ENCODE measurements at places on chromosomes 16 and 17. TPM values are rescaled to one million over a fixed set of nuclear protein-coding genes. Genes with fewer than 3 reads are reported as not detected.

SPECC1 gene
- polyA plus RNA-seq = 27.7 TPM

TLCD2 gene
- 0.47 TPM for polyA plus RNA-seq

DECR2 gene
- polyA plus RNA-seq = 58.5 TPM

NETO2 gene
- 9.4 TPM for polyA plus RNA-seq

SDR42E2 gene
- 0.08 TPM for polyA plus RNA-seq

TUBB3 gene
- polyA plus RNA-seq = 393 TPM

TP53TG3B gene
- polyA plus RNA-seq = not detected

POLR3E gene
- polyA plus RNA-seq = 125 TPM

MPP3 gene
- 3.1 TPM for polyA plus RNA-seq

ZP2 gene
- not detected for polyA plus RNA-seq

RNF222 gene
- polyA plus RNA-seq = not detected

G6PC1 gene
- polyA plus RNA-seq = not detected

CLEC3A gene
- polyA plus RNA-seq = not detected

TP53TG3C gene
- polyA plus RNA-seq = not detected

DUS2 gene
- 17.2 TPM for polyA plus RNA-seq

CCDC43 gene
- polyA plus RNA-seq = 4.0 TPM

FLII gene
- 674 TPM for polyA plus RNA-seq

KIAA0513 gene
- 2.1 TPM for polyA plus RNA-seq

SPATA22 gene
- 0.06 TPM for polyA plus RNA-seq

KRTAP29-1 gene
- not detected for polyA plus RNA-seq

PTX4 gene
- polyA plus RNA-seq = not detected

MFAP4 gene
- 3.1 TPM for polyA plus RNA-seq

MSRB1 gene
- polyA plus RNA-seq = 51.4 TPM

KRT23 gene
- polyA plus RNA-seq = not detected

DPEP3 gene
- 12.7 TPM for polyA plus RNA-seq

NPLOC4 gene
- polyA plus RNA-seq = 70.7 TPM

CES5A gene
- polyA plus RNA-seq = 0.05 TPM

FBXO39 gene
- 0.12 TPM for polyA plus RNA-seq

CDH1 gene
- 119 TPM for polyA plus RNA-seq

DDX19B gene
- polyA plus RNA-seq = 36.5 TPM

TAC4 gene
- polyA plus RNA-seq = 0.15 TPM

LDAF1 gene
- 26.1 TPM for polyA plus RNA-seq

SLC47A2 gene
- polyA plus RNA-seq = not detected

NPIPA8 gene
- 4.8 TPM for polyA plus RNA-seq

FBXW10 gene
- not detected for polyA plus RNA-seq

CTF1 gene
- 3.4 TPM for polyA plus RNA-seq

TBC1D3K gene
- polyA plus RNA-seq = not detected

SEPTIN12 gene
- polyA plus RNA-seq = 0.24 TPM

KCNJ16 gene
- polyA plus RNA-seq = not detected

ATAD5 gene
- 3.5 TPM for polyA plus RNA-seq

SLC6A2 gene
- 0.25 TPM for polyA plus RNA-seq

SLC16A13 gene
- polyA plus RNA-seq = 5.4 TPM

HOXB7 gene
- polyA plus RNA-seq = not detected

SF3B3 gene
- 261 TPM for polyA plus RNA-seq

CLEC19A gene
- 1.5 TPM for polyA plus RNA-seq

COPZ2 gene
- 0.24 TPM for polyA plus RNA-seq

Measured in H1 (cell line).